Heart left ventricle (tissue), 16 donors: ENCODE measurements at places on chromosomes 1 and 21.

DNA sequence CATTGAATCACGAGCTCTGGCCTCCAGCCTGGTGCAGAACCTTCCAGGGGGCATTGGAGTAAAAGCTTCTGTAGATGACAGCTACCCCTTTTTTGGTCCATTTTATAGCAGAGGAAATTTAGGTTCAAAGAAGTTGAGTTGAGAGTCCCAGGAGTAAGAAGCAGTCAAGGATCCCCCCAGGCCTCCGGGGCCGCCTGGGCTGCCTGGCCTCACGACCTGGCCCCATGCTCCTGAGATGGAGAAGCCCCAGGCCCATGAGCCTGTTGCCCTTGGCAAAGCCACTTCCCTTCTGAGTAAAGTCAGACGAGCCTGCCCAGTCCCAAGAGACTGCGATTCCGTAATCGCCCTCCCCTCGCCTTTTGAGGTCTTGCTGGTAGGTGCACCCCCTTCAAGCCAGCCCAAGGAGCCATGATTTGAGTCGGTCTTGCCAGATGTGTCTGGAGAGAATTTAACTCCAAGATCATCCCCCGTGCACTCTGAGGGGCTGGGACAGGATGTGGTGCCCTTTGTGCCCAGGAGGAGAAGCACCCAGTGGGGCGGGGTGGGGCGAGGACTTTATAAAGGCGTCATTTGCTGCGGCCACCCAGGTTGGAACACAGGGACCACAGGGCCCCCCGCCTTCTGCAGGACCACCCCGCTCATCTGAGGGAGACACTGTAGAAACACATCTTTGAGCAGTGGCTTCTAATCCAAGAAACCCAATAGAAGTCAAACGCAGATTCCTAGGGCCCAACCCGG is 30.1 kb downstream of the PDE9A start:
- no peak for DNase-seq

DNA sequence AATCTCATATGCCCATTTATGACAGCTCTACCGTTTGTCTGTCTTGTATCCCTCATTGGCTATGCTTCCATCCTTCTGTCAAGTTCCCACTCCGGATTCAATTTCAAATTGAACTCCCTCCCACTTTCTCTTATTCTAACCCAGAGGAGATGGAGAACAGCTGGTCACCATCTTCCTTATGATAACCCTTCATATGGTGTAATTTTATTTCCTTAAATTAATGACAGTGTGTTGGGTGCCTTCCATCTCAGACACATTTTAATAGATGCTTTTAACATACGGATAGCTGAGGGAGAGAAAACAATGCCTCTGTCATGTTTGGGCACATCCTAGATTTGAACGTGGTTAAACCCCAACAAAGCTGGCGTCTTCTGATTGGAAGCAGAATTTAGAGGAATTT is 103.0 kb upstream of the PLXNA2 start:
- DNase-seq = no peak

DNA sequence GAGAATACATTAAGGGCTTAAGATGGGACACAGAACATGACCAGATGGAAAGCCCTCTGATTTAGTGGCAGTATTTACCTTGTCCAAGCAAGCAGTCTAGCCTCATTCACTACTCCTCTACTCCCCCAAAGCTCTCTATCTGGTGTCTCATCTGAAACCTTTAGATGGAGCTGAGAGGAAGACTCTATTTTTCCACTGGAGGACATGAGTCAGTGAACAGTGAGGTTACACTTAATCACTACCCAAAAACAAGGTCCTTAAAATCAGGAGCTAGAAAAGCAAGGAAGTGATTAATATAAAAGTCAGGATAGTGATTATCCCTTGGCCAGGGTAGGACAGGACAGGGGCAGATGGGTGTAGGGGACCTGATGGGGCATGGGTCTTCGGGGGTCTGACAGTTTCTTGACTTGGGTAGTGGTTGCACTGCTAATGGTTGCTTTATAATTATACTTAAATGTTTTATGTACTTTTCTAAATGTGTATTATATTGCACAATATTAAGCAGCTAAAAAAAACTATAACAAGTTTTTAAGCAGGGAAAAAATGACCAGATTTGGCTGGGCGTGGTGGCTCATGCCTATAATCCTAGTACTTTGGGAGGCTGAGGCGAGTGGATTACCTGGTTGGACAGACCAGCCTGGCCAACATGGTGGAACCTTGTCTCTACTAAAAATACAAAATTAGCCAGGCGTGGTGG is 3.0 kb downstream of the PTPN22 start:
- no peak for DNase-seq

GRCh38 chr21:43623588-43623987 is 35.7 kb downstream of the HSF2BP start:
- no peak for DNase-seq

DNA sequence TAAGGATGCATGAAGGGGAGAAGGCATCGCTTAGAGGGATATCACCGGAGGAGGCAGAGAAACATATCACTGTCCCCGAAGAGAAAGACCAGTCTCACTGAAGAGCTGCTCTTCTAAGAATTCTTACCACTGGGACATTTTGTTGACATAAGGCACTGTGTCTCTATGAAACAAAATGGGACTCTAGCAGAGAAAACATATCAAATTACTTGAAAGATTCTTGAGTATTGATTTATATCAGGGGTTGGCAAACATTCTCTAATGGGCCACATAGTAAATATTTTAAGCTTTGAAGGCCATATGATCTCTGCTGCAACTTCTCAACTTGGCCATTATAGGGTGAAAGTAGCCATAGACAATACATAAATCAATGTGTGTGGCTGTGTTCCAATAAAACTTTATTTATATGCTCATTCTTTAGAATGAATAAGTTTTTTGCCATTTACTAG is 41.0 kb upstream of the GREM2 start:
- no peak for DNase-seq

- DNase-seq = peak; percentile 65
These were observed 5.7 kb upstream of the TPRG1L start for GRCh38 chr1:3618881-3619671.

GRCh38 chr1:146019231-146020057 is 2.1 kb downstream of the HJV start:
- DNase-seq = no peak

DNA sequence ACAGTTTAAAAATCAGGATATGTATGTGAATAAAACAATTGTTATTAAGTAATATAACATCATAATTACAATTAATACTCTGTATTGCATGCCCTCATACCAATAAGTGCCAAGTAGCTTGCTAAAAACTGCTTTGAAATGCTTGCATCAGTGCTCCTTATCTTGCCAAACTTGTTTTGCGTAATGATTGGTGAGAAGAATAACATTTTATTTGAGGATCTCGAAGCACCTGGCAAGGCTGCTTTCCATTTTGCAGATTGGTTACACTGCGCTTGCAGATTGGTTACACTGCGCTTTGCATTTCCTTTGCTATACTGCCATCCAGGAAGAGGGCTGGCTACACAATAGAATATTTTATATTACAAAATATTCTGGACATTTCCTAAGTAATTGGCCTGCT is 1.7 kb upstream of the PBX1 start:
- no peak for DNase-seq

DNA sequence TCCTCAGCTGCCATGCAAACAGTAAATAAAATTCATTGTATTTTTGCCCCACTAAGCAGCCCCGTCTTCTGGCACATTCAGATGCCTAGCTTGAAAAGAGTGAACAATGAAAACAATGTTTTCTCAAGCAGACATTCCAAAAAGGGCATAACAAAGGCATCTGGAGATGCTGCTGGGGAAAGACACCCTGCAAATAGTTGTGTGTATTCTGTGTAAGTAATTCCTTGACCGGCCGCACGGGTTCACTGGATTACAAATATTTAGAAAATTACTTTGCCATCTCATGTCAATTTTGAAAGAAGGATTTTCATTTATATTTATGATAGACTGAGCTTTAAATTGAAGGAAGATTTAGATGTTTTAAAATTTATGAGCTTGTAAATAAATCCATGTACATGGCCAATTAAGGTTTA is 142.2 kb downstream of the SLC45A1 start:
- no peak for DNase-seq

- DNase-seq = no peak
These were observed 160.2 kb downstream of the DENND1B start for GRCh38 chr1:197614916-197615692.

GRCh38 chr1:93770640-93771039 is 89.0 kb upstream of the BCAR3 start:
- no peak for DNase-seq

- DNase-seq = no peak
These were observed 13.2 kb upstream of the CSF1 start for GRCh38 chr1:109897259-109897955.

DNA sequence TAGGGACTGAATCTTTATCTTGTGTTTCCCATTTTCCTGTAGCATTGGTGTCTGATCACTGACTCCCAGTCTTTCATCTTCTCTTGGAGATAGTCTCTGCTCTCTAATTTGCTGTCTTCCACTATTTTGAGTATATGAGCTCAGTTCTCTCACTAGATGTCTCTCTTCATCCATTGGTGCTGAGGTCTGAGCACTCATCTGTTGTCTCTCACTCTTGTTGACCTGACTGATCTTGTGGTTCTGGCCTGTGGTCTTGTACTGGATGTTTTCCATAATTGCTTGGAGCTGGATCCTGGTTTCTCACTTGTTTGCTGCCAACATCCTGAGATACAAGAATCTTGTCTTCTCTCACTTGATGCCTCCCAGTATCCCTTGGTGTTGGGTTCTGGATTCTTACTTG is 25.1 kb upstream of the S100A11 start:
- no peak for DNase-seq

DNA sequence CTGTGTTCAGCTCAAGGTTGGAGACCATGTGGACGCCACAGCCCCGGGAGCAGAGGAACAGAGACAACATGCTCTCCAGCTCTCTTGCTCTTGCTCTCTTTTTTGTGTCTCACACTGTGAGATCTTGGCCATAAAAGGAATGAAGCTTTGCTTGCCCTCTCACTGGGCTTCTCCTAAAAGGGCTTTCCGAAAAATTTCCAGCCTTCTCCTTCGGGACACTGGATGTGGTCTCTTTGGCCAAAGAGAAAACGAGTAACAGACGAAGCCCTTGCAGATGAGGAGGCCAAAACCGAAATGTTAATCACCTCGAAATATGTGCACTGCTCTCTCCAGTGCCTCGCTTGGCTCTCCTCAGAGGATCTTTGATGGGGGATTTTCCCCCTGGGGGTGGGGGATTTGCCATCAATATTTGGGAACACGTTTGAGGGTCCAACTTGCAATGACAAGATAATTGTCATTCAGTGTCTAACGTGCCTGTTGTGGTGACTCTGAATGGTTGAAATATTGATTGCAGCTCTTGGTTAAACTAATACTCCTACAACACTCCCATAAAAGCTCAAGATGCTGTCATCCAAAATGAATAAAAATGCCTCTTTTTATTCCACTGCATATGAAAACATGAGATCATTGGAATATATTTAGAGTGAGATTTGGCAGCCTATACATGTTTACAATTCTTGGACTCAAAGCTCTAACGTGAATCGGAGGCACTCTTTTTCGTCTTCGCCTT is 68.6 kb upstream of the ANGPTL1 start:
- DNase-seq = no peak

- DNase-seq = no peak
These were observed 45.6 kb downstream of the UBR4 start for GRCh38 chr1:19164274-19165015.

DNA sequence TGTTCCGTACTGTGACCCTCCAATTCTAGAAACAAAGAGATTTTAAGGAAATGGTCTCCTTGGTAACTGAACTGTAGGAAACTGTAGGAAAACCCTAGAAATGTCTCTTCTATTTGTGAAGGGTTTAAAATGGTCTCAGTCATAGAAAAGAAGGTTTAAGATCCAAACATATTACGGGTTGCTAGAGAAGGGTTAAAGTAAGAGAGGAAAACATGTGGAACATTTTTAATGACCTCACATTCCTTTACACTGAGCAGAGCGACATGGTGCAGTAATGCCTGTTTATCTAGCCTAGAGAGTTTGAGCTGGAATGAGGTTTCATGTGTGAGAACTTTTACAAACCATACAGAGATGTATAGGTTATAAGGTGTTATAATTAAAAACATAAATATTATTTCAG is 36.9 kb upstream of the C1orf105 start:
- no peak for DNase-seq

DNA sequence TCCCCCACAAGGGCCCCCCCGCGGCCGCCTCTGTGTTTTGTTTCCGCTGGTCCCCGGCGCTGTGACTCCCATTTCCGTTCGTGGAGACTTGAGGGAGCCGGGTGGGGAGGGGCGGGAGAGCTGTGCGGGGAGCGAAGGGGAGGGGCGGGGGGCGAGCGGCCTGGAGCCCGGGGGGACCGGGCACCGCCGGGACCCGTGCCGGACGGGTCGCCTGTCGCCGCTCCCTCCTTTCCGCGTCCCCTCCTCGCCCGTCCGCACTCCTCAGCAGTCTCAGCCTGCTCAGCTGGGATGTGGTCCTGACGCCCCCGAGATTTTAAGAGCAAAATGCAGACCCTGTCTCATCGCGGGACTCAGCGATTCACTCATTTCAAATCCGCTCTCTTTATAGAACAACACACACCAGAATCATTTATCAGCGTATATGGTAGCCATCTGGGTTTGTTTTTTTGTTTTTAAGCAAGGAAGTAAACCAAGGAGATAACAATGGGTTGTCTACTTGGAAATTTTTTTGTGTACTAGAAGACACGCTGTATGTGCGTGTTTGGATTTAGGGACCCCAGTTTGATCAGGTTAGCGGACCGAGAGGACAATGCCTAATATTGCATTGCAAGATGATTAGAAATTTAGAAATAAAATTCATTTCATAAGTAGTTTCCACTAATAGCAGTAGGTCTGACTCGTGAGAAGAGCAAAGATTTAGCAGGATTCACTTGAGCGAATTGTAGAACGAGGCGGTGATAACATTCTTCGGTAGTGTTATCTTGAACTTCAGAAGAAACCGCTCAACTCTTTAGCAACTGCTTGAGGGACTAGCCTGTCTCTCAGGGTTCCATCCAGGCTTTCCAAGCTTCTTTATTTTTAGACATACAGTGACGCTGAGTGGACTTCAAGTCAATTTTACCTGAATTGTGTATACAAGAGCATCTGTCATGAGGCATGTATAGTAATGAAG is 1.1 kb downstream of the GABPA start:
- peak; percentile 92 for DNase-seq

DNA sequence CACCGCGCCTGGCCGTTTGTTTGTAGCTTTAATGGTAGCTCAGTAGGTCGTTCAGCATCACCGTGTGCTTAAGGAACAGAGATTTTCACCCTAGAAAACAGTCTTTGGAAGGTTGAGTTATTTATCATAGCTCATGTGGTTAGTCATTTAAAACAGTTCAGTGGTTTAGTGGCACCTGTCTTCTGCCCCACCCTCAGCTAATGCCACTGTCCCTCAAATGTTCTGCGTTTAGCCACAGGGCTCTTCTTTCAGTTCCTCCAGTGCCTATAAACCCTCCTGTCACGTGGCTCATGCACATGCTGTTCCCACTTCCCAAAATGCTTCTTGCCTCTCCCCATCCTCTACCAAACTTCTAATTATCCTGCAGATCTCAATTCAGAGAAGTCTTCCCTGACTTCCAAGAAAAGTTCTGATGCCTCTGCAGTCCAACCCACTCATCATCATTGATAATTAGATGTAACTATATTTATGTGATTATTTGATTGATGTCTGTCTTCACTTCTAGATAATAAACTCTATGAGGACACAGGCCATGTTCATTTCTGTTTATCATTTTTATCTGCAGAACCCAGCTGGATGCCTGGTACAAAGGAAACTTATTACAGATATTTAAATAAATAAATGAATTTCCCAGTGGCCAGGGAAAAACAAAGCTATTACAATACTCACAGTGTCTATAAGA is 14.4 kb upstream of the DIPK1A start:
- DNase-seq = no peak
